Stimulated activated CD8-positive, alpha-beta memory T cell treated with anti-CD3 and anti-CD28 coated beads, Interleukin-15, amount 100 ng/mL, for 48 hours (primary cell): ENCODE measurements at places on chromosomes 5 and 9.

- no peak for DNase-seq
Observed at GRCh38 chr9:5264219-5264595, 33.0 kb downstream of the INSL4 start.

DNA sequence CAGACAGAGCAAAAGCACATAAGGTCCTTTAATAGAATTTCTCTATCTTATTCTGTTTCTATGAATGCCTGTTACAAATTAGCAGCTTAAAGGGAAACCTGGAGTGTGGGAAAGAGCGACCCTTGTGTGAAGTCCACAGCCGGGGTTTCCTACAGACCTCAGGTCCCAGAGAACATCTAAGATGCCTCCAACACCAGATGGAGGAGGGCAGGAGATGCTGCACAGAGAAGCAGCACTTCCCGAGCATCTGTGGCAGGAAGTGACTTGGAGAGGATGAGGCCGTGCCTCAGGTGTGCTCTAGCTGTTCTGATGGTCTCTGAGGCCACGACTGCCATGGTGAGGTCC lies 26.8 kb downstream of the IRF1 start:
- DNase-seq = no peak

DNA sequence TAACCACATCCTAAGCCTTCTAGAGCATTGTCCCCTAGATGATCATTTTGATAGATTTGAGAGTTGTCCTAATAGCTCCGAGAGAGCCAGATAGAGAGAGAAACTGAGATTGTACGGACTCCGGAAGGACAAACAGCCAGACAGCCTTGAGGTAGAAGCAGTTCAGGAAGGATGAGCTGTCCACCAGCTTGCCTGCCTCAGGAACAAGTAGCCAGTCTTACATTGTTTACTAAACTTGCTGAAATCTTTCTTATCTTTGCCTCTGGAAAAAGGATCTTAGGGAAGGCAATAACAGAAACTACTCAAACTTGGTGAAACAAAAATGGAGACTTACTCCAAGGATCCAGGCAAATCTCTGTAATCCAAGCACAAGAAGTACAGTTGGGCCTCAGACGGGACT lies 39.0 kb upstream of the SAP30L start:
- no peak for DNase-seq

- no peak for DNase-seq
Observed at GRCh38 chr5:9498541-9499497, 47.1 kb downstream of the SEMA5A start.

DNA sequence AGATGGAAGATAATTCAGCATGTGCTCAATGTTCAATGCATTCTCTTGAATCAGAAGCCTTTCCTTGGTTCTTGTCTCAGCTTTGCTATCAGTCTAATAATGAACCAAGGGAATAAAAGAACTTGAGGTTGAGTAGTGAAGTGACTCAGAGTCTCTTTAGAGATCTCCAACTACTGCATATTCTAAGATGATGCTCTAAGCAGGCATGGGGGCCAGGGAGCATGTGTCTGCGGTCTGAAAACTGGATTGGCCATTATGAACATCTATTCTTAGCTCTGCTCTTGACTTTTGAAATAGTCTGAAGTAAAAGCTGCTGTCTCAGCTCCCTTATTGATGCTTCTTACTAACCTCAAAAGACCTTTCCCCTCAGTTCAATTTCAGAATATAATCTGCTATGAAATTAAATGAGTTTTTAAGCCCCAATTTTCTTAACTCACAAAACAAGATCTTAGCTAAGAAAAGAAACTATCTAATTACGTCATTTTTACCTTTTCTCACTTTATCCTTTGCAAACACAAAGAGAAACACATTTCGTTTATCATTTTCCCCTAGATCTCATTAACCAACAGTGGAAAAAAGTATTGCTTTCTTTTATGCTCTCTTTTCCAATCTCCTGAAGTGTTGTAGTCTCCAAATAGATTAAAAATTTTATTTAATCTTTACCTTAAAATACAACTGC lies 44.8 kb downstream of the PLCXD3 start:
- no peak for DNase-seq

GRCh38 chr9:114552706-114553105 lies 34.9 kb upstream of the ATP6V1G1 start:
- no peak for DNase-seq

- no peak for DNase-seq
Observed at GRCh38 chr5:8869932-8870331, 675.9 kb downstream of the SEMA5A start.

GRCh38 chr9:138040446-138041430 lies 163.2 kb downstream of the CACNA1B start:
- no peak for DNase-seq

DNA sequence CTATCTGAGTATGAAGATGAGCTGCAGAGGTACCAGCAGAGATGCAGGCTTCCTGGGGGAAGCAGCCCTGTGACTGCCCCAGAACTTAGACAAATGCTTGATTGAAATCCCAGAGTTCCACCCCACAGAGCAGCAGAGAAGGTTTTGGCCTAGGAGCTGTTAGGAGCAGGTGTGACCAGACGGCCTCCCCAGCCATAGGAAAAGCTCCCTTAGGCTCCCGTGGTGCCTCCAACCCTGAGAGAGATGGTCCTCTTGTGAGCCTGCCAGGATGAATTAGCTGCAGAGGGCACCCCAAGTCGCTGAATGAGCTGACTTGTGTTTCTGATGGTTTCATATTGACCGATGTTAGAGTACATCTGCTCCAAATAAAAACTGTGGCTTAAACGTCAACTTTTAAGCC lies 22.1 kb downstream of the NTRK2 start:
- DNase-seq = no peak

- DNase-seq = no peak
Observed at GRCh38 chr5:144567421-144567780, 396.7 kb downstream of the KCTD16 start.

DNA sequence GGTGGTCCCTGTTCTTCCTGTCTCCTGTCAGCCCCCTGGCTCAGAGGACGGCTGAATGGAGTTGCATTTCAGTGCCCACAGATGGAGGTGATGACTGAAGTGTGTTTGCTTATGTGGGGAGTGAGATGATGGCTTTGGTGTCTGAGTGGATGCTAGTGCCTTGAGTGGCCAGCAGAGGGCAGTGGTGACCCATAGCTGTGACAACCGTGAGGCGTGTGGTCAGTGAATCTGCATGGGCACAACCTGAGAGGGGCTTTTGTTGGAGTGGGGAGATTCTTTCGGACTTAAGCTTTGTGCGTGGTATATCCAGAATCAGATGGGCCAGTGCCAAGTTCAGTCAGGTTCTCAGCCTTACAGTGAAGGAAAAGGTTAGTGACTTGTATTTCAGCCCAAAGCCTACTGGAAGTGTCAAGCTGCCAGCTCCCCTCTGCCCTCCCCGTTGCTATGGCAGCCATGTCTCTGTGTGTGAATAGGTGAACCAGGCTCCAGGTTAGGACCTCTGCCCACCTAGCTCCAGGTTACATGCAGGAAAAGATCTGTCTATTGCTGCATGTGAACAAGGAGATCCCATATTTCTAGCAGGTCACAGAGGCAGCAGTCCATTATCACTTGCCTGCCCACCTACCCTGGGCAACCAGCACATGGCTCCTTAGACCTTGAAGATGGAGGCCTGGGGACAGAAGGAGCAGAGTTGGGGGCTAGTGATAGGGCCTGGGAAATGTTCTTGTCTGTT lies 14.7 kb upstream of the CXXC5 start:
- peak; percentile 38 for DNase-seq

DNA sequence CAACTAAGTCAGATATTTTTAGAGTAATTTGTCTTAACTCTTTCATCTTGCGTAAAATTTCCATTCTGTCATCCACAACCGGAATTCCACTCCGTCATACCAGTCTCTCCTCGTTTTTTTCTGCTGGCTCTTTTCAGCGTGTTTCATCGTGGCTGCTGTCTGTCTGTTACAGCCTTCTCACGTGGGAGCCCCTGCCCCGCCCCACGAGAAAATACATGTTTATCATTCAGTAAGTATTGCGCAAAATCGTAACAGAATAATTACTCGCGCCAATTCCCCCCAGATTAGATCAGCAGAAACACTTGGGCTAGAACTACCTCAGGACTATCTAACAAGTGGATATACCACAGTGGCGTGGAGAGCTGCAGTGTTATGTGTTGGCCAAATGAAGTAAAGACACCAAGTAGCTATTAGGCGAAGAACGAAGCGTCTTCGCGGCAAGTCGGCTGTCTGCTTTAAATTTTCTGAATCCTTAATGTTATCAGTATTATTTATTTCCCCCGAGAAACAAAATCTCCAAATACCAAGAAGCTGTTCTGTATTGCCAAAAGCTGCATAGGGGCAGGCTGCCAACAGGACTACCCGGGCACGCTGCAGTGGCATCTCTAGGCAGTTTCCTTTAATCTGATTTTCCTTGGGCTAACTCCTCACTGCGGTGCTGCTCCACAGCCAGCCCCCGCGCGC lies 566 bp upstream of the FOCAD start:
- no peak for DNase-seq

DNA sequence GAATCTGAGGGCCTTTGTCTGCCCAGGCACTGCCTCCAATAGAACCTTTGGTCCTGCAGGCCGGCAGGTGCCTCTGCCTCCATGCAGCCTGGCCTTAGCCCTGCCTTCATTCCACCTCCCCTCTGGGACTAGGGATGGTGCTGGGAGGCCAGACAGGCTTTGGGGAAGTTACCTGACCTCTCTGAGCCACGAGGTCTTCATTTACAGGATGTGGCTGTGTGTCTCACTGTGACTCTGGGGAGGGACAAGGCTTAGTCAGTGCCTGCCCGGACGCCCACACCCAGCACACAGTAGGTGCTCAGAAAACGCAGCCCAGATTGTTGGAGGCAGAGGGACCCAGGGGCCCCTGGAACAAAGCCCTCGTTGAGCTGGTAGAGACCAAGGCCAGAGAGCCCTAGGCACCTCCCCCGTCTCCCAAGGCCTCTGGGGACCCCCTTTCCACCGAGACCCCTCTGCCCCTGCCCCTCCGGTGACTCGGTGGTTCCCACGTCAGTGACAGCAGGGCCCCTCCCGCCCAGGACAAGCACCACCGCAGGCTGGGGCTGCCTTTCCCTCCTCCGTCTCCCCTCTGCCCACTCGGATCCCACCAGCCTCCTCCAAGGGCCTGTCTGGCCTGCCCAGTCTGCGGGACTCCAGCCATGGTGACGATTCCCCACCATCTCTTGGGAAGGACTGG lies 46.9 kb upstream of the EGFL7 start:
- no peak for DNase-seq

- DNase-seq = no peak
Observed at GRCh38 chr9:13128266-13128860, 151.1 kb downstream of the MPDZ start.

GRCh38 chr9:133075925-133076630 lies 14.3 kb downstream of the CEL start:
- no peak for DNase-seq

DNA sequence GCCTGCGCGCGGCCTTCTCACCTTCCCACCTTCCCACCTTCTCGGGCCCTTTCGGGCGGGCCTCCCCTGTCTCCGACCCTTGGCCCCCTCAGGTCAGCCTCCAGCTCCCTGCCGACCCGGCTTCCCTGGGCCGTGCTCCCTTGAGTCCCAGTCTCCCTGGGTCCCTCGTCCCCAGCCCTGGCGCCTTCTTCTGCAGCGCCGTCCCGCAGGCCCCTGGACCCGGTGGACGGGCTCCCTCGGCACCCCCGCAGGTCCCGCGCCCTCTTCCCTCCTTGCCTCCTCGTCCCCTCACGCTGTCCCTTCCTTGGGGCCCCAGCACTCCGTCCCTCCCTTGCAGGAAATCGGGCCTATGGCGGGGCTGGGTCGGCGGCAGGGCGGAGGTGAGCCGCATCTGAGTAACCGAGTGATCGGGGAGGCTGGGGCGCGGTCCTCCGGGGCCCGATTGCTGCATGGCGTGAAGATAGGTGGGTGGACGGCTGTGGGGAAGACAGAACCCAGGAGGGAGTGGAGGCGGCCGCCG lies 7.6 kb downstream of the ARPC5L start:
- no peak for DNase-seq

DNA sequence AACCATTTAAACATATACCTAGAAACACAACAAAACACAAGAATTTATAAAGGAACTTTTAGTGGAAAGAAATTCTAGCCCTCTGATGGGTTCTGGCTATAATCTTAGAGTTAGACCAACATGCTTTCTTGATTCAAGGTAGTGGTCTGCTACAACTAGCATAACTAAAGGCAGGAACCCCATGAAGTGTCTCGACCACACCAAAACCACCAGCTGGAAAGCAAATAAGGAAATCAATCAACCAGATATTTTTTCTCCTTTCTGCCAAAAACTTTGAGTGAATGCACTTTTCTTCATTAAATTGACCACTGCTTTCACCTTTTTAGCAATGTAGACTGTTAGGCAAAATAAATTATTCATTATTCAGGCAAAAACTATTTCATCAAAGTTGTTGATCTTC lies 346.4 kb downstream of the EBF1 start:
- DNase-seq = no peak

DNA sequence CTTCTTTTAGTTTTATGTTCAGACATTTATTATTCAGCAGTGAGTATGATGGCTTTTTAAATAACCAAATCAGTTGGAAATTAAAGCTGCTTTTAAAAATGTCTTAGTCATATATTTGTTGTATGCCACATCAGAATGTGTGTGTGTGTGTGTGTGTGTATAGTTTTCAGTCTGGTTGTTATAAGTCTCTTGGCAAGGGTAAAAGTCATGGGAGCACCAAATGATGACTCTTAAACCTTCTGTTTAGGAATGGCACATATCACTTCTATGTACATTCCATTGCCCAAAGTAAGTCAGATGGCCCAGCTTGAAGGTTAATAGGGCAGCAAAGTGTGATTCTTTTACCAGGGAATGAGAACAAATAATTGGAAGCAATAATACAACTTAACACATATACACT lies 135.9 kb downstream of the RNF180 start:
- no peak for DNase-seq

DNA sequence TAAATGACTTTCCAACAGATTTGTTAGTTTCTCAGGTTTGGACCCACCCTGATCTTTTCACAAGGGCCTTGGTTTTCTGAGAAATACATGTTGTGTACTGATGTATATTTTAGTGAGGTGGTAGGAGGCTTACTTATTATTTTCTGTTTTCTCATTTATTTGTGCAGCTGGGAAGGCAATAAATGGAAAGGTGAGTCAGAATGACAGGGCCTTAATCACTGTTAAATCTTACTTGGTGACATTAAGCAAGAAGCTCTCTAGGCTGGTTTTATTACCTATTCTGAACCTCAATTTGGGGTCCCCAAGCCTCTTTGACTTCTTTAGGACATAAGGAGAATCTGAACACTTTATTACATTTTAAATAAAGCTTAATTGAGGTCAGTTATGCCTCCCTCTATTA lies 214.0 kb upstream of the DAB2 start:
- DNase-seq = no peak

DNA sequence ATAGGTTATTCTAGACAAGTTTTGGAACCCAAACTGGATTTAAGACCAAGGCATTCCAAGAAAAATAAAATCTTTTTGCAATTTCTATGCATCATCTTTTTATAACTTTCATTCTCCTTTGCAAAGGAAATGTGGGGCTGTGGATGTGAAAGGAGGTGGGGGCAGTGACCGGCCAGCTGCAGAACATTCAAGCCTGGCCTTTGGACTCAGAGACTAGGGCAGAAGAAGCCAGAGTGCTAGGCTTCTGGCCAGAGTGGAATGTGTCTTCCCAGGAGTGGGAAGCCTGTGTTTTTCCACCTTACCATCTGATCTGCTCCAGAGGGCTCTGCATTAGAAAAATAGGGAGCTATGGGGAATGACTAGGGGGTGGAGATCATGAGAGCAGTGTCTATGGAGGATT lies 148.5 kb downstream of the C9orf152 start:
- DNase-seq = no peak
